Stimulated activated CD4-positive, alpha-beta T cell treated with anti-CD3 and anti-CD28 coated beads, Interleukin-15, amount 100 ng/mL, for 48 hours (primary cell): ENCODE measurements at places on chromosomes 3 and 15.

- DNase-seq = no peak
These were observed 60.8 kb upstream of the UMPS start for GRCh38 chr3:124669470-124669869.

- DNase-seq = no peak
These were observed 3.1 kb downstream of the STAG1 start for GRCh38 chr3:136749091-136749490.

- no peak for DNase-seq
These were observed 29.3 kb downstream of the APPL1 start for GRCh38 chr3:57256844-57257243.

DNA sequence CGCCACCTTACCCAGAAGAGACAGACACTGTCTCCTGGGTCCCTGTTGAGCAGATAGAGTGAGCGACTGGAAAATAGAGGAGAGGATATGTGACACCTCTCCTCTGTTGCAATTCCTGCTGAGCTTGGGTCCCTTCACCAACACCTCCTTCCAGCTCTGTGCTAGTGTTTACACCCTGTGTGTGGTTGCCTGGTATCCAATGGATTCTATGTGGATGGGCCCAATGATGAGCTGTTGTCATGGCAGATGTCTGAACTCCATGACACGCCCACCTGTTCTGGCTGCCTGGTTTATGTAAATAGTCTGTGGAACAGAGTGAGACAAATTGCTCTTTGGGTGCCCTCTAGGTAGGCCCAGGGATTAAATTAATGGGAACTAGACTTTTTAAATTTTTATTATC, 23.7 kb downstream of the RBM5 start:
- no peak for DNase-seq

GRCh38 chr3:73192036-73192738, 130.7 kb downstream of the EBLN2 start:
- no peak for DNase-seq

- DNase-seq = no peak
These were observed 13.2 kb upstream of the PRSS50 start for GRCh38 chr3:46730819-46731218.

GRCh38 chr3:141409940-141410241, 41.6 kb downstream of the ZBTB38 start:
- no peak for DNase-seq
